ENCODE measurements at places on chromosomes 5 and 9. TPM values are rescaled to one million over a fixed set of nuclear protein-coding genes. Genes with fewer than 3 reads are reported as not detected.

Gene DMRTA1
- total RNA-seq = 0.69 TPM

Gene ECSCR
- 5.4 TPM for total RNA-seq

Gene DPH7
- 10.0 TPM for total RNA-seq

Gene GPX8
- total RNA-seq = 4.0 TPM

Gene ROPN1L
- total RNA-seq = not detected

Gene GARIN3
- not detected for total RNA-seq

Gene DAB2
- total RNA-seq = 7.2 TPM

Gene PHYHD1
- total RNA-seq = 27.4 TPM

Gene PCSK5
- 4.9 TPM for total RNA-seq

GRCh38 chr9:96487949-96488348 is 38.0 kb downstream of the HABP4 start:
- no peak for DNase-seq

DNA sequence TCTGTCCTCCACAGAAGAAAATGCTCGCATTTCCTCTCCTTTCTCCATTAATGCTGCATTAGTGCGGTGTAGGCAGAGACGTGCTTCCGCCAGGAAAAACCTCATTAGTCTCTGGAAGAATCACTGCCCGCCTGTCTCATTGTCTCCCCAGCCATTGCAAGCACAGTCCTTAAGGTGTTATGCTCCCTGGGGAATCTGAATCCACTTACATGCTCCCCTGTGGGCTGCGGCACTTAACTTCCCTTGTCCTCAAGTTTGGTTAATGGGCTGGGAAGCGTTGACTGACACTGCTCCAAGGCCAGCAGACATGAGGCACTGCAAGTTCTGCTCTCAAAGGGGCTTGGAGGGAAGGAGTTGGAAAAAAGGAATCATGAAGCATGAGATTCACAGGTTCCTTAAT is 41.6 kb downstream of the TARS1 start:
- no peak for DNase-seq

GRCh38 chr5:83567741-83568140 is 96.2 kb downstream of the VCAN start:
- no peak for DNase-seq

DNA sequence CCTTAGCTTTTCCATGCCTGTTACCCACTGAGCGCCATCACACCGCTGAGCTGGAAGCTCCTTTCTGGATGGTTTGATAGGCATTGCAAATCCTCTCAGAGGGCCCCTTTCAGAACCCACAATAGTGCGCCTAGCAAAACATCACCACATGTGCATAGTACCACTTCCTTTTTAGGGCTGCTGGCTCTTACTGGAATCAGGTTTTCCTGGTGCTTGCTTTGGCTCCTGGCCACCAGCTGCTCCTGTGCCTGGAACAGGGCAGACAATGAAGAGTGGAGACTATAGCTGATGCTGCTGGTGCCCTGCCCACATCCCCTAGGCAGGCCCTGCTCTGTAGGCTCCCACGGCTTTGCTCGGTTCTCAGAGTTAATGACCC is 163.6 kb upstream of the SEMA6A start:
- DNase-seq = no peak

- DNase-seq = no peak
Observed at GRCh38 chr9:123861086-123861755, 68.7 kb downstream of the DENND1A start.

DNA sequence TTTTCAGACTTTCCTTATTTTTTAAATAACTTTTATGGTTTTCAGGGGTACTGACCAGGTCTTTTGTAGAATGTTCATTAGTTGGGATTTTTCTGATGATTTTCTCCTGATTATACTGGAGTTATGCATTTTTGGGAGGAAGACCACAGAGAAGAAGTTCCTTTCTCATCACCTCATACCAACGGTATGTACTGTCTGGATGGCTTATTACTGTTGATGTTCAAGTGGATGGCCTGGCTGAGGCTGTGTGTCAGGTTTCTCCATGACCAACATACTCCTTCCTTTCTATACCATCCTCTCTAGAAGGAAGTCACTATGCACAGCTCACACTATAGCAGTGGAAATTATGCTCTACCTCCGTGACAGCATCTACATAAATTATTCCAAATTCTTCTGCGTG is 71.1 kb upstream of the NR3C1 start:
- DNase-seq = no peak

DNA sequence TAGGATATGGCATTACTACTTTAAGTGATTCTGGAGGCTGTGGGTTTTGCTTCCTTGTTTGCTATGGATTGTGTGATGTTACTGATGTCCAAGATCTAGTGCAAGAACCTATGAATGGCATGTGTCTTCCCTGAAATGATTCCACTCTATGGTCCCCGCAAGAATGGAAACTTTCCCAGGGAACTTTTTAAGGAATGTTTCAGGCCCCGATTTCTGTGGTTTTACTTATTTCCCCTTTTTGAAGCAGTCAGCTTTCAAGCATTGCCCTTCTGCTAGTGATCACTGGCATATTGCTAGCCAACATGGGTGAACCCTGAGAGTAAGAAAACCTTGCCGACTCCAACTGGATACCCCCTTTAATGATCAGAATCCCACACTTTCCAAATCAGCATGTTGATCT is 26.6 kb upstream of the CD180 start:
- no peak for DNase-seq

GRCh38 chr5:132371603-132371994 is 2.1 kb downstream of the SLC22A5 start:
- DNase-seq = no peak

DNA sequence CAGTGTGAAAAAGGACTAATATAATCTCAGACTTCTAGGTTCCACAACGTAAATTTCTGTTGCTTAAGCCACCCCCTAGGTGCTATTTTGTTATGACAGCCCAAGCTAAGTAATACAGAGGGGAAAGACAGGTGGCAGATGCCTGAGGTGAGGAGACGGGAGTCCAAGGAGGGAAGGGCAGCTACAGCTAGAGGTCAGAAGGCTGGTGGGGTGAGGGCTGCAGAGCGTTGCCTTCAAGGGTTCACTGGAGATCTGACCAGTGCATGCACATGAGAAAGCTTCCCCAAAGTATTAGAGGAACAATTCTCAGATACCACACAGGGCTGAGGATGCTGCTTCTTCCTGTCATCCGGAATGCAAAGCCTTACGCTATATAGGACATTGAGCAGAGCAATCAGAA is 104.7 kb upstream of the IRX4 start:
- DNase-seq = no peak

GRCh38 chr5:90940227-90940995 is 381.8 kb downstream of the ADGRV1 start:
- DNase-seq = no peak

DNA sequence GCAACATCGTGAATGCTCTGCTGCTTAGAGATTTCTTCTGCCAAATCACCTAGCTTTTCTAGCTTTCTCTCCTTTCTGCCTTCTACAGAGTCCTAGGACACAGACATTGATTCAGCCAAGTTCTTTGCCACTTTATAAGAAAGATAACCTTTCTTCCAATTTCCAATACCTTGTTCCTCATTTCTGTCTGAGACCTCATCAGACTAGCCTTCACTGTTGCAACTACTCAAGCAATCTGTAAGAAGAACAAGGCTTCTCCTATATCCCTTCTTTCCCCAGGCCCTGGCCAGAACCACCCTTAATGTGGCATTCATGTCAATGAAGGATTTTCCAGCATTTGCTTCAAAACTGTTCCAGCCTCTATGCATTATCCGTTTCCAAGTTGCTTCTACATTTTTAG is 24.3 kb downstream of the FBXO10 start:
- no peak for DNase-seq

- DNase-seq = no peak
Observed at GRCh38 chr5:33901156-33901555, 9.4 kb upstream of the ADAMTS12 start.

GRCh38 chr5:123964884-123965283 is 452.9 kb downstream of the CSNK1G3 start:
- no peak for DNase-seq

DNA sequence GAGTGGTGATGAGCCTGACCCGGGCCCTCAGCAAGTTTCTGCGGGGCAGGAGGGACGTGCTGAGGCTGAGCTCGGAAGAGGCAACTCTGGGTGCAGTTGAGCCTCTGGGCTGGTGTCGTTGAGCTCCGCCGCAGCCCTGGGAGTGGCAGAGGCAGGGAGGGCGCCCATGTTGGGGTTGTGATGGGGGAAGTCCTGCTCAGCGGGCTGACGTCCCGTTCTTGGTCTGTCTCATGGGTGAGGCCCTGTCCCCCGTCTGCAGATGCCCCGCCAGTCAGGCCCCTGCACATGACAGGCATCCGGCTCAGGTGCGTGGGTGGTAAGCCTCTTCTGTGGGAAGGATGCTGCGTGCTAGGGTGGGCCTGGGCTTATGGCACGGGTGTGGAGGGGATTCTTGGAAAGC is 64.3 kb downstream of the RXRA start:
- DNase-seq = no peak

GRCh38 chr5:156240414-156240813 is 86.5 kb upstream of the SGCD start:
- no peak for DNase-seq

GRCh38 chr5:144230806-144231205 is 60.1 kb downstream of the KCTD16 start:
- no peak for DNase-seq

DNA sequence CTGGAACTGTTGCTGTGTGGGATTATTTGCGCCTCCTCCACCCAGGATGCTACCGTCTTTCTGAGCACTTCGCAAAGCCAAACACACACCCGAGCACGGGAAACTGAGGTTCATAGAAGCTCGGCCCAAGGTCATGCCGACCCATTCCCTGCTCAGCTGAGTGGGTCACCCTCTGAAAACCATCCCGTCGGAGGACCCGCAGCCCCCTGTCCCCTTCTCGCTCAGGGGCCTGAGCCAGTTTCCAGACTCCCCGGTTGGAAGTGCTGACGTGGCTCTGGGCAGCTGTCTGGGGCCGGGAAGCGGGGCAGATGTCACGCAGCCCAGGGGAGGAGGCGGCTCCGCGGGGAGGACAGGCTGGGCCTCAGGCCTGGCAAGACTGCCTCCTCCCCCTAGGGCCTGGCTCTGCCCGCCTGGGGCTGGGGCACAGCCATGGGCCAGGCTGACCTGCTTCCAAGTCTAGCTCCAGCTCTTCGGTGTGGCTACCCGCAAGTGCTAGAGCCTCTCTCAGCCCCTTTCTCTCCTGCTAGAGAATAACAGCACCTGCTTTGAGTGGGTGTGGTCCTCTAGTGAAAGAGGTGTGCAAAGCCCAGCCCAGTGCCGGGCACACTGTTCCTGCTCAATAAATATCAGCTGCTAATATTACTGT is 9.9 kb upstream of the CXXC5 start:
- DNase-seq = peak; percentile 94

DNA sequence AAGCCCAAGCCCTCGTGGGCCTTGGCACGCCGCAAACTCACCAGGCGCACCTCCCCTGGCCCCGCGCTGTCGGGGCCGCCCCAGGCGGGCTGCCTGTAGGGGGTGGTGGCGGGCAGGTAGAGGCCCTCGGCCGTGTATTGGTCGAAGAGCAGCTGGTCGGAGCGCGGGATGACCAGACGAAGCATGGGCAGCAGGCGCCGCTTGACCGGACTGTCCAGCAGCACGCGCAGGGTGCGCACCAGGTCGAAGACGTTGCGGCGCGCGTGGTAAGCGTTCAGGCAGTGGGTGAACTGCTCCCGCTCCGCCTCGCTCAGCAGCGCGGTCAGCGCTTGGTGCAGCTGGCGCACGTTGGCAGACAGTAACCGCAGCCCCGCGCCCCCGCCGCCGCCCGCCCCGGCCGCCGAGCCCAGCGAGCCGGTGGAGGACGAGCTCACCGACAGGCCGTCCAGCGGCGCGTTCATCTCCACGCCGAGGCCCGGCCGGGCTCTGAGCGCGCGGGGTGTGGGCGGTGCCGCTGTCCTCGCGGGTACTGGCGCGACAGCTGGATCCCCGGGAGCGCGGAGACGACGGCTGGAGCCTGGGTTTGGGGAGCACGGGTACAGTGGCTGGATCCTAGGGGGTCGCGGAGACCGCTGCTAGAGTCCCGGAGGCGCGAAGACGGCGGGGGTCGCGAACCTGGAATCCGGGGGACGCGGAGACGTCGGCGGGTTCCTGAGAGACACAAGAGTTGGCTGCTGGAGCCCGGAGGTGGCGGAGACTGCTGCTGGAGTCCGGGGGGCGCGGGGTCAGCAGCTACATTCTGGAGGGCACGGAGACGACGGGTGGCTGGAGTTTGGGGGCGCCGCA is 709 bp downstream of the WHRN start:
- no peak for DNase-seq

- DNase-seq = no peak
Observed at GRCh38 chr5:126377424-126377823, 45.8 kb upstream of the GRAMD2B start.

DNA sequence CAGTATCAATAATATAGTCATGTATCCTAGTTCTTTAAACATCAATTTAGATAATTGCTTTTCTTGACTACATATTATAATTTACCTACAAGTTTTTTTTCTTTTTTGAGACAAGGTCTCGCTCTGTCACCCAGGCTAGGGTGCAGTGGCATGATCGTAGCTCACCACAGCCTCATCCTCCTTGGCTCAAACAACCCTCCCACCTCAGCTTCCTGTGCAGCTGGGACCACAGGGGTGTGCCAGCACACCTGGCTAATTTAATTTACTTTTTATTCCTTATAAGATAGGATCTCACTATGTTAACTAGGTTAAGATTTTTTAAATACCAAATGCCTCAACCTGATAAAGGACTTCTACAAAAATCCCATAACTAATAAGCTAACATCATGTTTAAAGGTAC is 21.1 kb downstream of the UIMC1 start:
- DNase-seq = no peak

DNA sequence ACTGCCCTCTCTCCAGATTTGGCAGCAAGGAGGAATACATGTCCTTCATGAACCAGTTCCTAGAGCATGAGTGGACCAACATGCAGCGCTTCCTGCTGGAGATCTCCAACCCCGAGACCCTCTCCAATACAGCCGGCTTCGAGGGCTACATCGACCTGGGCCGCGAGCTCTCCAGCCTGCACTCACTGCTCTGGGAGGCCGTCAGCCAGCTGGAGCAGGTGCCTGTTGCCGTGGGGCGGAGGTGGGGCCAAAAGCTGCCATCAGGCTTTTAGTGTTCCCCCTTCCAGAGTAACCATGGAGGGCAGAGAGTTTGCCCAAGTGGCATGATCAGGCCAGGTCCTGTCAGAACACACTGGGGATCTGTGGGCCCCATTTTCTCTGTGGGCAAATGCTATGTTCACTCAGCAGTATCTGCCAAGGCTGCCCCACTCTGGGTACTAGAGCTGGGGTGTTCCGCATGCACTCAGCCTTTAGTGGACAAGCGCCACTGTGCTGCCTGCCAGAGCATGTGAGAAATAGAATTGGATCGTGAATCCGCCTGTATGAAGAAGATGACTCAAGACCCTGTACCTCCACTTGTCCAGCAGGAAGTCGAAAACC is 117.1 kb downstream of the DAB2IP start:
- no peak for DNase-seq

- no peak for DNase-seq
Observed at GRCh38 chr5:112878760-112879159, 17.7 kb downstream of the SRP19 start.

GRCh38 chr9:115057559-115057958 is 60.4 kb downstream of the TNC start:
- no peak for DNase-seq

DNA sequence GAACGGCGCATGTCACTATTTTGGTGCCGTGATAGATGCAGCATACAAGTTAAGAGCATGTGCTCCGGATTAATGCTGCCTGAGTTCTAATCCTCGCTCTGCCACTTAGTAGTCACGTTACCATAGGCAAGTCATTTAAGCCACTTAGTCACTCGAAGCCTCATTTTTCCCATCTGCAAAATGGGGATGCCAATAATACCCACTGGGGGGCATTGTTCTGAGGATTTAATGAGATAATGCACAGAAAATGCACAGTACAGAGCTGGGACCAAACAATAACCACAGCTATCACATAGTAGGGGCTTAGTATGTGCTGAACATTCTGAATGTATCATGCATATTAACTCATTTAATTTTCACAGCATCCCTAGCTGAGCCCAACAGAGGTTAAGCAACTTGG is 9.1 kb downstream of the NIPAL4 start:
- no peak for DNase-seq
